Upper lobe of left lung (tissue), 6 donors: ENCODE measurements at places on chromosomes 13 and 19.

DNA sequence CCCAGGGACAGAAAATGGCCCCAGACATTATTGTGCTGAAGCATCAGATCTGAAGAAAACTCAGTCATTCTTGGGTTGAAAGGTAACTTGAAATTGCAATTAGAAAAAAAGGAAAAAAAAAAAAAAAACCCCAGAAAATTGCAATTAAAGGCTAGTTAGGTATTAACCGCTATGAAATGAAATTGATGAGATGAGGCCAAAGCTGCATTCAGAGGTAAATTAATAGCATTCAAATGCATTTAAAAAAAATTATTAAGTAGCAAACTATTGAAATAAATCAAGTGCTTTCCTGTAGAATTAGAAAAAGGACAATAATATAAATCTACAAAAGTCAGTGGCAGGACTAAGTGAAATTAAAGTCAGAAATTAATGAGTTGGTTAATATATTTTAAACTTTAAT is 6.4 kb downstream of the PGLS start:
- no peak for DNase-seq

DNA sequence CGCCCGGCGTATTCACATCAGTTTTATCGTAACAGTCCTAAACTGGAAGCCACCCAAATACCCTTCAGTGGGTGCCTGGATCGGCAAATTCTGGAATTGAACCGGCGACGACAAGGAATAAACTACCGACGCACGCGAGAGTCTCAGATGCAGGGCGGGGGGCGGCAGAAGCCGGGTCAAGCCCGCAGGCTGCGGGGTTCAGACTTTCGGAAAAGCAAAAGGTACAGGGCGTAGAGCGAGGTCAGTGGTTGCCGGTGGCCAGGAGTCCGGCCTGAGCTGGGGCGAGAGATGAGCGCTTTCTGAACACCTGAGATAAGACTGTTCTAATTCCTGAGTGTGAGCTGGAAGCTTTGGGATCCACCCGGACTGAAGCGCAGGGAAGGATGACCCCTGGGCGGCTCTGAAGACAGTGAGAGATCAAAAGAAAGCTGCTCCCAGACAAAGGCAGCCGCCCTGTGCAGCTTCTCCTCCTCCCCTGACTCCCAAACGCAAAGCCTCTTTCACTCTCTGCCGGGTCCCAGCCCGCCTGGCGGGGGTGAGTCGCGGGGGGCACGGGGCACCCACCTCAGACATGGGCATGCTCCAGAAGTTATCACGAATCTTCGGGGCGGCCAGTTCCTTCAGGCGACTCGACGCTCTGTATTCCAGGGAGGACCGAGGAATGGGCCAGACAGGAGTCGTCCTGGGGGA is 26.2 kb upstream of the MIER2 start:
- DNase-seq: no peak

GRCh38 chr13:98386637-98387036 is 190.3 kb downstream of the STK24 start:
- no peak for DNase-seq

DNA sequence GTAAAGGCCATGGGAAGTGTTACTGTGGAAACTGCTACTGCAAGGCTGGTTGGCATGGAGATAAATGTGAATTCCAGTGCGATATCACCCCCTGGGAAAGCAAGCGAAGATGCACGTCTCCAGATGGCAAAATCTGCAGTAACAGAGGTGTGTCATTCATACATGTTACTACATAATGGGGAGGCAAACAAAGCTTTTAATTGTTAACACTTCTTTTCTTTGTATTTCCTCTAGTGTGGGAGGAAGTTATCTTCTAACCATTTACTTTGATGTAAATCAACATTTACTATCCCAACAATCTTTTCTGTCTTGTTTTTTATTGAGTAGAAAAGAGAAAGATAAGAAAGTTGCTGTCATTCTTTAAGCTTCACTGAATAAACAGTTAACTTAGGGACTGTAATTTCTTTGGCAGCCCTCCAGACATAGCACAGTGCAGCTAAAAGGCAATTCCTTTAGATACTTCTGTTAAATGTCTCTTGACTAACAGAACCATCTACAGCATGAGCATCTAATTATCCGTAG is 126.9 kb downstream of the ITGBL1 start:
- DNase-seq: no peak

- no peak for DNase-seq
Observed at GRCh38 chr13:113137691-113138298, 15.2 kb downstream of the F10 start.

- no peak for DNase-seq
Observed at GRCh38 chr19:405121-405965, 3.6 kb downstream of the C2CD4C start.

GRCh38 chr13:32200741-32201140 is 114.4 kb downstream of the ZAR1L start:
- no peak for DNase-seq

GRCh38 chr19:6613711-6614110 is 22.8 kb upstream of the CD70 start:
- DNase-seq: no peak

- no peak for DNase-seq
Observed at GRCh38 chr19:46739290-46739771, 6.5 kb upstream of the FKRP start.

- no peak for DNase-seq
Observed at GRCh38 chr13:29918845-29919244, 68.4 kb upstream of the UBL3 start.

GRCh38 chr19:48351341-48351752 is 12.4 kb downstream of the TMEM143 start:
- DNase-seq: peak; percentile 77

DNA sequence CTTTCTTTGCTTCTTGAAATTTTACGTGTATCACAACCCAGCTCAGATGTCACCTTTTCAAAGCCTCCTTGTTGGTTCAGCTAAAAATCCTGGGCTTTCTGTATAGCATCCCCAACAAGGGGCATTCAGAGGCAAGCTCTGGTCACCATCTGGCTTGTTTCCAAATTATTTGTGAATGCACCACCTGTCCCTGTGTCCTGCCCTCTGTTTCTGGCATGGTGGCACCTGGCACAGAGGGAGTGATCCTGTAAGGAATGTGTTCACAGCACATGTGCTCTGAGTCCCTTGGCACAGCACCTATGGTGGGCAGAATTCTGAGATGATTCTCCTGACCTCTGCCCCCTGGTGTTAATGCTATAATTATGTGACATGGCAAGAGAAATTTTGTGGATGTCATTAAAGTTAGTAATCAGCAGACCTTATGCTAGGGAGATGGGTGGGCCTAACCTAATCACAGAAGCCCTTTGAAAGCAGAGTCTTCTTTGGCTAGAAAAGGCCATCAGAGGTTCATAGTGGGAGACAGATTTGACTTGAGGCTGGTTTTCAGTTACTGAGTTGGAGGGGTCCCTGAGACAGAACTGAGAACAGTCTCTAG is 76.3 kb downstream of the ZNF429 start:
- no peak for DNase-seq

GRCh38 chr13:48749699-48750473 is 96.2 kb downstream of the CYSLTR2 start:
- DNase-seq: no peak

GRCh38 chr13:86038490-86038889 is 239.3 kb upstream of the SLITRK6 start:
- no peak for DNase-seq

- peak; percentile 54 for DNase-seq
Observed at GRCh38 chr19:48558018-48558684, 6.2 kb downstream of the SULT2B1 start.

GRCh38 chr13:50587115-50587514 is 256.4 kb downstream of the DLEU7 start:
- DNase-seq: no peak

- no peak for DNase-seq
Observed at GRCh38 chr13:46736541-46737310, 60.2 kb downstream of the ESD start.

- no peak for DNase-seq
Observed at GRCh38 chr19:46482631-46483030, 11.3 kb upstream of the PNMA8A start.

DNA sequence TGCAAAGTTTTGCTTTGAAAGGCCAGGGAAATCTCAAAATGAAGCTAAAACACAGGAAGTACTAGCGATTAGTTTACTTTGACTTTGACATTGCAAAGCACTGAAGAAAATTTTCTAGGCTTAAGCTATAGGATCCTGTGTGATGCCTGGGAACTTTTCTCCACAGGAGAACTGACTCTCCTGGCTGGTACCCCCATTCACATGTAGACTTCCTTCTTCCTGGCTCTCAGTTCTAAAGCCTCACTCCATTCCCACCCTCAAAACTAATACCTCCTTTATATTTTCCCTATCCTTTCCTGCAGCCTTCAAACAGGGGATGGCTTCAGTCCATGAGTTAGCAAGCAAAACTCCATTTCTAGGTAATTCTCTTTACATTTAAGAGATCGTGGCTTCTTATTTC is 189.5 kb downstream of the SLITRK1 start:
- no peak for DNase-seq

GRCh38 chr13:67651908-67652465 is 421.9 kb upstream of the PCDH9 start:
- no peak for DNase-seq

DNA sequence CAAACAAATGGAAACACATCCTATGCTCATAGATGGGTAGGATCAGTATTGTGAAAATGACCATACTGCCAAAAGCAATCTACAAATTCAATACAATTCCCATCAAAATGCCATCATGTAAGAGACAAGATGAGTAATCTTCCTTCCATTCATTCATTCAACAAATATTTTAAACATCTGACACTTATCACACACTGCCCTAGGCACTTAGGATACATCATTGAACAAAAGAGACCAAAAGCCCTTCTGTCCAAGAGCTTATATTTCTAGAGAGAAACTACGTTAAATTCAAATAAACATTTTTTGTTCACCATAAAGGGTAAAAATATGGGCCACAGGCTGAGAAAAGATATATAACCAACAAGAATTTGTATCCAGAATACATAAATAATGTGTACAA is 20.5 kb upstream of the LHFPL6 start:
- DNase-seq: no peak
